CD4-positive, alpha-beta T cell treated with Interleukin-4 for 4 hours (primary cell): ENCODE measurements at places on chromosomes 5 and 9.
A peak's percentile ranks its signal among the peaks of the same experiment; 100 is the strongest.

GRCh38 chr5:172740428-172741205, 30.4 kb downstream of the DUSP1 start:
- DNase-seq, result no peak

- DNase-seq, result no peak
These were observed 14.2 kb upstream of the EQTN start for GRCh38 chr9:27311184-27311583.

DNA sequence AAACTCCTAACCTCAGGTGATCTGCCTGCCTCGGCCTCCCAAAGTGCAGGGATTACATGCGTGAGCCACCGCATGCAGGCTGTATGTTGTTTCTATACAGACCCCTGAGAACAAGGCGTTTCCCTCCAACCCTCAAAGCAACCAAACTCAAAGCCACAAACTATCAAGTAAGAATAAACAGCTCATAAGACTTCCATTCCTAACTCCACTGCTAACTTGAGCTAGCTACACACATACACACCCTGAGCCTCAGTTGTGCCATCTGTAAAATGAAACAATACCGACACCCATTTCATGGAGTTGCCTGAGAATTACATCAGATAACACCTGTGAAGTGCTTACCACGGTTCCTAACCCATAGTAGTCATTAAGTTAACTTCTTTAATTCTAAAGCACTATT, 70.8 kb downstream of the SERINC5 start:
- DNase-seq, result peak; percentile 43

DNA sequence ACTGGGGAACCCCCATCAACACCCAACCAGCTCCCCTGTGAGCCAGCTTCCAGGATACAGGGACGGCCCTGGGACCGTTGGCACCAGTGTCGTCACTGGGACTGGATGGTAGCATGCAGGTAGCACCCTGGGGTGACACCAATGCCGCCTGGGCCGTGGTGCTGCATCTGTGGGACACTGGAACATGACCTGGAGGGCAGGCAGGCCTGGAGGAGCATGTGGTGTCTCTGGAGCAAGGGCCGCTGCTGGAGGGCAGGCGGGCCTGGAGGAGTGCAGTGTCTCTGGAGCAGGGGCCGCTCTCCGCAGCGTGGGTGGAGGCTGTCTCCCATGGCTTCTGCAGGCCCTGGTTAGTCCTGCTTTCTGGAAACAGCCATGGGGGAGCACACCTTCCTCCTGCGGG, 13.1 kb downstream of the LPCAT1 start:
- no peak for DNase-seq

GRCh38 chr5:154945695-154946301, 4.9 kb downstream of the MRPL22 start:
- peak; percentile 40 for DNase-seq

DNA sequence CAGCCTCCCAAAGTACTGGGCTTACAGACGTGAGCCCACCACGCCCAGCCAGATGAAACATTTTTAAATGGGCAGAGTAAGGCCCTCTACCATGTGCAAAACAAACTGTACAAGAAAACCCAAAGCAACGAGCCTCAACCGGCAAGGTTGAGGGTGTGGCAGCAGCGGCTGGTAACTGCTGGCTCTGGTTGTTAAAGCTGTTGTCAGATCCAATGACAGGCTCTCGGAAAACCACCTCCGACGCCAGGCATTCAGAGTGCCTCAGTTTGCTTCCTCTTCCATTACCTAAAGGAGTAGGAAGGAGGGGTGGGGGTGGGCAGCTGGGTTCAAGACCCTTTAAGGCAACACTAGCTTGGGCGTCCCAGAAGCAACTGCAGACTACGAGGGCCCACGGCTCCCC, 2.4 kb upstream of the ASB6 start:
- DNase-seq, result no peak

GRCh38 chr5:54845567-54845941, 139.8 kb downstream of the ESM1 start:
- no peak for DNase-seq

DNA sequence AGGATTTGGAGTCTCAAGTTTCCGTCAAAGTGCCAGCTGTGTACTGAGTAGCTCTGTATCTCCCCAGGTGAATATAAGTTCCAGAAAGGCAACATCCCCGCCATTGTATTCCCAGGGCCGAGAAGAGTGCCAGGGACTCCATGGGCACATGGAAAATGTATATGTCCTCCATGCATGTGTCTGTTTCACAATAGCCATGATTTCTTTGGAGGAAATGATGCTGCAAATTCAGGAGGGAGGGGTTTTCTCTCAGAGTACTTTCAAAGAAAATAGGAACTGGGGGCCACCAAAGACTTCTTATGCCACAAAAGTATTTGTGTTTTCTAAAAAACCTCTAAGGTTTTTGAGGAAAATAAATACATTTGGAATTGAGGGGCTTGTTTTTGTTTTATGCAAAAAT, 524.6 kb downstream of the BNC2 start:
- DNase-seq, result no peak

DNA sequence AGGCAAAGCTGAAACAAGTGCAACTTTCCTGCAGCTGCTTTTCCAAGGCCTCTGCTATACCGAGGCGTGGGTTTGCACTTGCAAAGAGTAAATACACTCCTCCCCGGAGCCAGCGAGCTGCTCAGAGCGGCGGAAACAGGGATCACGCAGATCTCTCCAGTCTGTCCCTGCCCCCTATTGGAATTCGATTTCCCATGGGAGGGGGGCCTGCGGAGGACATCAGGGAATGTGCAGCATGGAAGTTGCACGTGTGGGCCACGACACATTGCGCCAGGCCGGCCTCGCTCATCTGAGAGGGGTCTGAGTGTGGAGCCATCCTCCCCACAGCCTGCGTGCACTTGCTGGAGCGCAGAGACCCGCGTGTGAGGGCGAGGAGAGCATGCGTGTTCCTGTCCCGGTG, 104.3 kb upstream of the PHYKPL start:
- no peak for DNase-seq

DNA sequence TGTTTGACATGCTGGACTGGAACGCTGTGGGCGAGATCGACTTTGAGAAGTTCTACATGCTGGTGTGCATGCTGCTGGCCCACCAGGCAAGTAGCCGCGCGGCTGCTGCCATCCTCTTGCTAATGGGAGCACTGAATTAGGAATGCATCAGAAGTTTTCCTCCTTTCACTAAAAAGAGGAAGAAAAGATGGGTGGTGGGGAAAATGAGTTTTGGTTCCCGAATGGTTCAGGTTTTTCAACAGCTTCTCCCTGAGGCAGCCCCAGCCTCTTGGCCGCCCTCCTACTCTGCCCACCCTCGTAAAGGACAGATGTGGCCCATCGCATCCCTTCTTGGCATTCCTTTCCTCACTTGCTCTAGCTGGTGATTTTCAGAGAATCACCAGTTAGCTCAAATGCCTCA, 5.5 kb downstream of the EFCAB9 start:
- DNase-seq, result no peak
